ENCODE measurements at places on chromosomes 12 and 14. TPM values are rescaled to one million over a fixed set of nuclear protein-coding genes. Genes with fewer than 3 reads are reported as not detected.

HOXC9 gene
- not detected for total RNA-seq

AMDHD1 gene
- total RNA-seq = under 0.01 TPM

PRIMA1 gene
- not detected for total RNA-seq

CLEC2A gene
- not detected for total RNA-seq

ORAI1 gene
- 9.0 TPM for total RNA-seq

CLEC9A gene
- not detected for total RNA-seq

DDHD1 gene
- total RNA-seq = 18.9 TPM

USP5 gene
- 123 TPM for total RNA-seq

TAS2R8 gene
- not detected for total RNA-seq

CCDC177 gene
- total RNA-seq = under 0.01 TPM

B4GALNT1 gene
- 2.8 TPM for total RNA-seq

PTPRB gene
- total RNA-seq = 25.7 TPM

ATL1 gene
- total RNA-seq = 8.5 TPM

EVL gene
- 13.2 TPM for total RNA-seq

SLC2A14 gene
- total RNA-seq = under 0.01 TPM

APPL2 gene
- total RNA-seq = 27.1 TPM

CLEC6A gene
- not detected for total RNA-seq

KIF5A gene
- 0.28 TPM for total RNA-seq

NID2 gene
- 216 TPM for total RNA-seq

BEGAIN gene
- total RNA-seq = not detected

CLEC4C gene
- total RNA-seq = not detected

ADAM20 gene
- total RNA-seq = 0.38 TPM

CPM gene
- 19.0 TPM for total RNA-seq

CLEC1B gene
- not detected for total RNA-seq

FOXN4 gene
- total RNA-seq = not detected

PXMP2 gene
- 6.5 TPM for total RNA-seq

PLEKHD1 gene
- total RNA-seq = not detected

SVOP gene
- total RNA-seq = under 0.01 TPM

INSM2 gene
- not detected for total RNA-seq

P2RX4 gene
- 8.6 TPM for total RNA-seq

RNU6-8 gene
- total RNA-seq = not detected

TMEM119 gene
- total RNA-seq = 15.8 TPM

GYS2 gene
- total RNA-seq = not detected

PLEKHG7 gene
- not detected for total RNA-seq

SSPN gene
- total RNA-seq = 12.1 TPM

DEGS2 gene
- 0.28 TPM for total RNA-seq

ZNF839 gene
- total RNA-seq = 9.4 TPM
